H54 (cell line): ENCODE measurements at places on chromosomes 5 and 9.

DNA sequence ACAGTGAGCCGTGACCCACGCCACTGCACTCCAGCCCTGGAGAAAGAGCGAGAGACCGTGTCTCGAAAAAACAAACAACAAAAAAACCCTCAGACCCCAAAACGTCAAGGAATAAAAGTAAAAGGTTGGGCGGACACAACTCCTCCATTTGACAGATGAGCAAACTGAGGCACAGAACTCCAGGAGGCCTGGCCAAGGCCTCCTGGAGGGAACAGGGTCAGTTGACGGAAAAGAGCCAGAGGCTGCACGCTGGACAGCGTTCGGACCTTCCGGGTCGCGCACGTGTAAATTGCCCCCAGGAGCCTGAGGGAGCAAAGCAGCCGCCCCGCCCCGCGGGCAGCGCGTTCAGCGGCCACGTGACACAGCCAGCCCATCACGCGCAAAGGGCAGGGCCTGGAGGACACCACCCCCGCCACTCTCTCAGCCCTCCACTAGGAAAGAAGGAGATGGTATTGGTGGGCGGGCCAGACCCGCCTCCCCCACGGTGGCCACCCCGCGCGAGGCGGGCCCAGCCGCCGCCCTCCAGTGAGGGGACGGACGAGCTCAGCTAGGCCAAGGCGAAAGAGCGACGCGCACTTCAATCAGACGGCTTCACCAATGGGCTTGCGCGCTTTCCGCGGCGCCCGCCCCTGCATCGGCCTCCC lies 81.5 kb downstream of the PTPDC1 start:
- peak; percentile 100 for DNase-seq

DNA sequence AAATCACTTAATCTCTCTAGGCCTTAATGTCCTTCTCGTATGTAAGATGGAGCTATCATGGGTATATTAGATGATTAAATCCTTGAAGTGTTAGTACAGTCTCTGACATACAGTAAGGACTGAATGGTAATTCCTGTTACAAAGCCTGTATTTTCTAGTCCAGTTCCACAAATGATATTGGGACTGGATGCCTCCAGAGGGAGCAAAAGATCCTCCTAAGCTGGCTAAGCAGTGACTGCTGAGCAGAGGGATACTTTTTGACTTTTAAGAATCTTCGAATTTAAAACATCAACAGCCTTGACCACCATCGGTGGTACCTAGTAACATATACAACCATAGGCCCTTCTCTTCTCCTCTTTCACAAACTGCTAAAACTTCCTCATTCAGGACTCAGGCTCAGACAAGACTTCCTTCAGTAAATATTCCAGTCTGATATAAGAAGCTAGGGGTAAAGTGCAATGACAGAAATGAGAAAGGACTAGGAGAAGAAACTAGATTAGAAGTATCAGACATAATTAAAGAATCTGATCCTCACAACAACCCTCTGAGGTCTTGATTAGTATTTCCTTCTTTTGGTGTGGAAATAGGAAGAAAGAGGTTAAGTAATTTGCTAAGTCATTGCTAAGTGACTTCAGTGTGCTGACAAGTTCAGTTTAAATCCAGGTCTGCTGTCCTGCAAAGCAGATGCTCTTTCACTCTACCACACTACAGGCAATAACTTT lies 13.9 kb downstream of the PTAR1 start:
- DNase-seq = no peak

GRCh38 chr5:115333164-115333563 lies 36.7 kb upstream of the CCDC112 start:
- DNase-seq = no peak

GRCh38 chr5:151248651-151249050 lies 4.3 kb upstream of the GM2A start:
- no peak for DNase-seq

DNA sequence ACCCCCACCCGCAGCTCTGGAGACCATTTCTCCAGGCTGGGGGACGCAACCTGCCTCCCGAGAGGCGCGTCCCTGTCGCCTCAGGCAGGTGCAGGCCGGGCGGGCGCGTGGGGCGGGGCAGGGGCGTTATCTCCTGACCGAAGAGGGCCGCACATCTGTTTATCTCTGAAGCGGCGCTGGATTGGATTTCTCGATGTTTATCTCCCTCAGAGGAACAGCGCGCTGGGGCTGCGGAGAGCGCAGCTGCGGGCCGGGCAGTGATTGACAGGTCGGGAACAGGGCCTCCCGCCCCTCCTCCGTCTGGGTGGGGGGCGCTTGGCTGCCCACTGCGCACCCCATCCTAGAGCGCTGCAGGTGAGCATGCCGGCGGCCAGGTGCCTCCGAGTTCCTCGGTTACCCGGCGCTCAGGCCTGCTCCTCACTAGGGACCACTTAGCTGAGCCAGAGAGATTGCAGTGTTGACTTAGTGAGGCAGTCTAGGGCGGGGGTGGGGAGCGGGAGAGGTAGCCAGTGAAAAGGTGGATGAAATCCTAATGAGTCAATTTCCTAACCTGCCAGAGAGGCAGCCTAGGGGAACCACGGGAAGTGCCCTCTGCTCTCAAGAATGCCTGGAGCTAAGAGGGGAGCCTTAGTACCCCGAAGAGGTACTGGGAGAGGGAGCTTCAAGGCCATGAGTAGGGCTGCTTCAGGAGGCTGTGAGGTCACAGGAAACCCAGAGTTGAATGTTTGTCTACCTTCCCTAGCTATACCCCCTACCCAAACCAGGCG lies 39.6 kb upstream of the TIFAB start:
- no peak for DNase-seq

GRCh38 chr9:112332977-112333638 lies at the start of gene PTBP3:
Gene PTBP3, minus strand, starts transcription at chr9:112333619. Its CDS starts 35,754 bp downstream, at chr9:112297865.
- peak; percentile 50 for DNase-seq

GRCh38 chr5:154466147-154466546 lies 11.9 kb downstream of the HAND1 start:
- DNase-seq = no peak

DNA sequence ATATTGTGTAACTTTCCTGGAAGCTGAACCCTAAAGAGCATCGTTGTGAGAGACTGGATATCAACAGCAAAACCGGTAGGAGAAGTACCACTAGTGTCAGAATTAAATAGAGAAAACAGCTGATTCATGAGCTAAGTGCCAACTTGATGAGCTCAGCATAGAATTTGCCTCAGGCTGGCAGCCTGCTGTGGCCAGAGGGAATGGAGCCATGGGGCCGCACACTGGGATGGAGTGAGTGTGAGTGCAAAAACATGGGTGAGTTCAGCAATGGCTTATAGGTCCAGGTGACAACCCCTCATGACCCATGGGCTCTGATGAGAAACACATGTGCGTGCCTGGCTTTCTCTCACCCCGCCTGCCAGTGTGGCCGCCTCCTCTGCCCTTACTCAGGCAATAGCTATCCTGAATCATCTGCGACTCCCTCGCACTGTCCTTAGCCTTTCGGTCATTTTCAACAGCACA lies 25.4 kb downstream of the ADAMTS16 start:
- peak; percentile 59 for DNase-seq

- DNase-seq = no peak
Measured at GRCh38 chr5:122310889-122311288, 1.1 kb upstream of the SNCAIP start.

DNA sequence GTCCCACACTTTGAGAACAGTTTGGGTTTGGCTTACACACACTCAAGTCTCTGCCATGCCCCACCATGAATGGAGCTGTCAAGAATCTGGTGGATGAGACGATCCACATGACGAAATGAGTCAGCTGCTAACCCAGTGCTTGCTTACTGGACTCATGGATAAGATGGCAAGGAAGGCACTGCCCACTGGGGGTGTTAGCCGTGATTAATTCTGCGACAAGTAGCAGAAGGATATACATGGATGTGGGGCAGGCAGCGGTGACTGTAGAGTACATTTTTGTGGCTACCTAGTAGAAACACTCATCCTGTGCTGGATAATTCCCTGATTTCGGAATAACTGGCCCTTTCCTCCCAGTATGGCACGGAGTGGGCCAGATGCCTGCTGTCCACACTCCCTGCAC lies 77.5 kb downstream of the SPATA31C2 start:
- DNase-seq = no peak

DNA sequence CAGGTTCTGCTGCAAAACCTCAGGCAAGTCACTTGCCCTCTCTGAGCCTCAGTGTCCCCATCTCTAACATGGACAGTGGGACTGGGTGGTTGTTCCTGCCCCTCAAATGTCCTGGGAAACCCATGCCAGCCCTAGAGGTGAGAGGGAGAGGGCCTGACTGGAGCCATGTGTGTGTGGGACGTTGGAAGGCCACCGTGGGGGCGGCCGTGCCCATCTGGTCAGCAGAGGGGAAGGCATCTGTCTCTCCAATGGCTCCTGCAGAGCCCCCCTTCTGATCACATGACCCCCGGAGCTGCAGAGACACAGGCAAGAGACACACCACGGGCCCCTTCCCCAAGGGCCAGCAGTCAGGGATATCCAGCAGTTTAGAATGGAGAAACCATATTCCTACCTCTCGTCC lies 1.7 kb downstream of the DNM1 start:
- no peak for DNase-seq

GRCh38 chr9:134442486-134443173 lies 116.4 kb downstream of the RXRA start:
- DNase-seq = no peak

- DNase-seq = no peak
Measured at GRCh38 chr5:989961-990530, 18.6 kb upstream of the NKD2 start.

DNA sequence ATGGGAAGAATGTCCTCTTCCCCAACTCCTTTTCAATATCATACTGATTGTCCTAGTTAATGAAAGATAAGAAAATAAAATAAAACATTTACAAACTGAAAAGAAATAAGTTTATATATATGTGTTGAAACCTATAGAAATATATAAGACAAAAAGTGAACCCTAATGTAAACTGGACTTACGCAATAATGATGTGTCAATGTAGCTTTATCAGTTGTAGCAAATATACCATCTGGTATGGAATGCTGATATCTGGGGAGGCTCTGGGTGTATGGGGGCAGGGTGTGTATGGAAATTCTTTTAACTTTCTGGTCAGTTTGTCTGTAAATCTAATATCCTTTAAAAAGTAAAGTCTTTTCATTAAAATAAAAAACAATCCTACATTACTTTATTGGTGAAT lies 603.9 kb downstream of the DMRTA1 start:
- no peak for DNase-seq

DNA sequence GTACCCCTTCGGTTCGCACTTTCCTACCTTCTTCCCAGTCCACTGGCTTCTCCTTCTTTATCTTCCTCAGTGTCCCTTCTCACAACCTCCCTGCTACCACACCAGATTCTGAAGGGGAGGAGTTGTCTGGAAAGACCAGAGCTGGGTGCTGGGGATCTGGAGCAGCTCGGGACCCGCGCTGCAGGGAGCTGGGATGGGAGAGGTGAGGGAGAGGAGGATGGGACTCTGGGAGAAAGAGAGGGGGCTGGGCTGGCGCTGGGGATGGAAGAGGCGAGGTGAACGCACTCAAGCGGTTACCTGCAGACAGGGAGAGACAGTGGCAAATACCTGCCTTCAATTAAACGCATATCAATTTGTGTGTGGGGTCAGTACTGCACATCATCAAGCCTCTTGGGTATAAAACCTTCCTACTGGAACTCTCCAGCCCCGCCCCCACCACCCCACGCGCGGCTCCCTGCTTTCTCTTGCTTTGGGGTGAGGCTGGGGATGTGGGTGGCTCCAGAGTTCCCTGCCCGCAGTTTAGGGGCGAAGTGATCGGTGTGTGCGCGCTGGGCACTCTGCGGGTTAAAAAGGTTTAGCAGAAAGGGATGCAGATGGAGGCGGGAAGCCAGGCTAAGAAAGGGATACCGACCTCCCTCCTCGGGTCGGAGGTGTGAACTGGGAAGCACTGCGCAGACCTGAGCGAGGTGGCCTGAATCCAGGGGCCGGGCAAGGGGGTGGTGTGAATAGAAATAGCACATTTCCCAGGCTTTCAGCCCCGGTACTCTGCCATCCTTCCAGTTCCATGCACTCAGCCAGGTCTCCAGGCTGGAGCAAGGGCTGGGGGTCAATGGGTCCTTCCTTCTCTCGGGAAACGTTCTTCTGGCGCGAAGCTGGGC lies 977 bp upstream of the PAM start:
- DNase-seq = peak; percentile 19

- DNase-seq = peak; percentile 68
Measured at GRCh38 chr5:141412854-141413539, at the start of gene PCDHGA10. Gene PCDHGA10, plus strand, starts transcription at chr5:141412987. Its CDS starts 189 bp downstream, at chr5:141413176.

GRCh38 chr5:166746506-166746905 lies 1544.9 kb upstream of the WWC1 start:
- DNase-seq = no peak

- no peak for DNase-seq
Measured at GRCh38 chr9:29100762-29101161, 1527.5 kb upstream of the C9orf72 start.

DNA sequence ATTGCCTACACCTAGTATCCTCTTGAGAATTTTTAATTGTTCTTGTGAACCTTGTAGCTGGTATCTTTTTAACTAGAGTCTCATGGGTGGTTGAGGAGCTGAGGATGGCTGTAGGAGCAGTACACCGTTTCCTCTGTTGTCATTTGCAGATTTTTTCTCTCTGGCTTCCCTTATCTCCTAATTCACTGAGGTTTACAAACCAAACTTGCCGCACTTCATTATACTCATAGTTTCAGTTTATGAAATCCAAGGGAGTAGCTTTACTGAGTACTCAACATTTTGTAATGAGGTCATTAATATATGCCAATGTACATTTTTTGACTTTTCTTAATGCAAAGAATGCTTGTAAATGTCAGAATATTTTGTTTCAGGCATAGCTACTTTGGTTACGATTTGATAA lies 154.2 kb downstream of the CCDC171 start:
- no peak for DNase-seq

DNA sequence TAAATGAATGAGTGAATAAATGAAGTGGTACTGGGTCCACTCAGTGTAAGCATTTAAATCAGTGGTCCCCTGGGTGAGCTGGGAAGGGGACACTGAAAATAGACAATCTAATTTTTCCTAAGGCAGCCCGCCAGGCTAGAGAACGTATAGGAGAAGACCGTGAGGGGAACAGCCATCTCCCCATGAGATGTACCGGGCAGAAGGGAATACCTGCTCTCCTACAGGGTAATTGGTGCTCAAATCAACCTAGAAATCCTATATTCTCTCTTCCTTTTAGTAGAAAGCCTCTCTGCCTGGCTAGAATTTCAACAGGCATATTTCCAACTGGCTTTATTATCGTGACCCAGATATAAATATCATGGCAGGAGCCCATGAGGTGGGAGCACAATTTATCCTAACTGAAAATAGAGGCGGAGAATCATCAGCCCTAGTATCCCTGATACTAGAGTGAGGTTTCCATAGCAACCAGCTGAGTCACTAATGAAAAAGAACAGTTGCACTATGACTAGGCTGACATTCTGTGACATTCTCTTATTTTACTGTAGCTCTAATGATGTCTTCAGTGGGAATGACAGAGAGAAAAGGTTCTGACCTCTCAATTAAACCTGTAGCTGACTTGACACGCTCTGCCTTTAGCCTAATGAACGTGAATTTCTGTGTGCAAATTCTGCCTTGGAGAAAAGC lies 96.5 kb upstream of the CAST start:
- peak; percentile 16 for DNase-seq
